ENCODE measurements at places on chromosomes 6 and 20.

DNA sequence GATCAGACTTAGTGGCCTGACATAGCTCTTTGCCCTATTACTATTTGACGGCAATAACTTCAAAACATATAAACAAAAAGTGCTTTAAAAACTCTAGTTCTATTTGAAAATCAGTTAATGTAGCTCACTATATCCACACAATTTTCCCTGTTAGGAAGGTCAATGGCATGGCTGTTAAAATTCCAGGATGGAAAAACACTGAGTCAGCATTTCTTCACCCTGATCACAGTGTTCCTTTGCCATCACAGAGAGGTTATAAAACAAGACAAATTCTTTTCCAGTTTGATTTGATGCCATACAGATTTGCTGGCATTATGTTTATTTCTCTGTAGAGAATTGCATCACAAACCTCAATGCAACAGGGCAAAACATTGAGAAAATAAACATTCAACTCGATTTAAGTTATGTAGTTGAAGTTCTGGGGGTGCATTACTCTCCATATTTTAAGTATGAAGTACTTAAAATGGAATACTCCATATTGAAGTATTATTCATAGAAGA, 253.7 kb upstream of the HSF2 start:
- DNase-seq: no peak
- H3K27me3 ChIP-seq: no peaks in the 10 kb centered on the region
- no peaks in the 10 kb centered on the region for H3K36me3 ChIP-seq
- H3K27ac ChIP-seq: no peak overlapping the region
- H3K4me1 ChIP-seq: no peaks in the 10 kb centered on the region

- peaks cover 5% of the 10 kb centered on the region for H3K4me1 ChIP-seq
- no peaks in the 10 kb centered on the region for H3K36me3 ChIP-seq
- peaks cover 3% of the 10 kb centered on the region for H3K27me3 ChIP-seq
- no peak overlapping the region for H3K27ac ChIP-seq
- no peak for DNase-seq
Measured at GRCh38 chr6:706146-706545, 13.2 kb upstream of the EXOC2 start.

- DNase-seq: no peak
- H3K4me1 ChIP-seq: peaks cover 51% of the 10 kb centered on the region
- no peaks in the 10 kb centered on the region for H3K36me3 ChIP-seq
- H3K27ac ChIP-seq: peak overlapping the region; percentile 86
Measured at GRCh38 chr20:50625986-50626677, 65.2 kb downstream of the RIPOR3 start.

GRCh38 chr6:141963543-141964295, 169.0 kb upstream of the GJE1 start:
- no peaks in the 10 kb centered on the region for H3K27me3 ChIP-seq
- H3K36me3 ChIP-seq: no peaks in the 10 kb centered on the region
- no peak overlapping the region for H3K27ac ChIP-seq
- H3K4me3 ChIP-seq: no peak overlapping the region

GRCh38 chr20:24762371-24762770, 186.7 kb upstream of the CST7 start:
- no peak for DNase-seq
- peaks cover 5% of the 10 kb centered on the region for H3K27me3 ChIP-seq
- no peaks in the 10 kb centered on the region for H3K36me3 ChIP-seq

- no peak overlapping the region for H3K27ac ChIP-seq
- H3K27me3 ChIP-seq: no peaks in the 10 kb centered on the region
- no peak overlapping the region for H3K4me3 ChIP-seq
- no peak for DNase-seq
Measured at GRCh38 chr6:15512126-15512525, 150.7 kb downstream of the DTNBP1 start.

DNA sequence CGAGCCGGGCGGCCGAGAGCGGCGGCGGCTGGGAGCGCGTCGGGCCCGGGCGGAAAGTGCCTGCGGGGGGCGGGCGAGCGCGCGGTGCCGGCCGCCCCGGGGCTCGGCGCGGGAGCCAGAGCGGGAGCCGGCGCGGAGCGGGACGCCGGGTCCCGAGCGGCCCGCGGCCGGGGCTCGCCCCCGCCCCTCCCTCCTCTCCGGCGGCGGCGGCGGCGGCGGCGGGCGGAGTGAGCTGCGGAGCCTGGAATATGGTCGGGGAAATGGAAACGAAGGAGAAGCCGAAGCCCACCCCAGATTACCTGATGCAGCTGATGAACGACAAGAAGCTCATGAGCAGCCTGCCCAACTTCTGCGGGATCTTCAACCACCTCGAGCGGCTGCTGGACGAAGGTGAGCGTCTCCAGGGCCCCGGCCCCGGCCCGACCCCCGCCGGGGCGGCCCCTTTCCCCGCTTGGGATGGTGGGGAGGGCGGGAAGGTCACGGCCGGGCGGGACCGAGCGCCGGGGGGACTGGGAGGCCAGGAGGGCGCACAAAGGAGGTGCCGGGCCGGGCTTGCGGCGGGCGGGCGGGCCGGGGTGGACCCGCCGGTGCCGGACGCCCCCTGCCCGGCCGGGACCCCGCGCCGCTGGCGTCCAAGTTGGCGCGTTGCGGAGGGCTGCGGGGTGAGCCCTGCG, 565 bp downstream of the QKI start:
- no peaks in the 10 kb centered on the region for H3K27me3 ChIP-seq
- H3K4me3 ChIP-seq: peak overlapping the region; percentile 78
- H3K36me3 ChIP-seq: no peaks in the 10 kb centered on the region
- no peak for DNase-seq

DNA sequence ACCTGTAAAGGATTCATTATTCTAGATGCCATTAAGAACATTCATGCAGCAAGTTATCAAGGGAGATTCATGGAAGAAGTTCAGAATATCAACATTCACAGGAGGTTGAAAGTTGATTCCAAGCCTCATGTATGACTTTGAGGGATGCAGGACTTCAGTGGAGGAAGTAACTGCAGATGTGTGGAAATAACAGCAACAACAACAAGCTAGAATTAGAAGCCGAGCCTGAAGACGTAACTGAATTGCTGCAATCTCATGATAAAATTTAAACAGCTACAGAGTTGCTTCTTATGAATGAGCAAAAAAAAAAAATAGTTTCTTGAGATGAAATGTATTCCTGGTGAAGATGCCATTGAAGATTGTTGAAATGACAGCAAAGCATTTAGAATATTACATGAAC, 73.3 kb upstream of the NXT1 start:
- no peaks in the 10 kb centered on the region for H3K4me1 ChIP-seq
- no peaks in the 10 kb centered on the region for H3K27me3 ChIP-seq
- no peaks in the 10 kb centered on the region for H3K36me3 ChIP-seq

GRCh38 chr20:9027626-9028025, 41.3 kb upstream of the PLCB4 start:
- no peak overlapping the region for H3K4me3 ChIP-seq
- no peak overlapping the region for H3K27ac ChIP-seq
- H3K36me3 ChIP-seq: no peaks in the 10 kb centered on the region
- no peak for DNase-seq

- H3K27me3 ChIP-seq: peaks cover 2% of the 10 kb centered on the region
- H3K36me3 ChIP-seq: no peaks in the 10 kb centered on the region
- DNase-seq: no peak
- no peak overlapping the region for H3K27ac ChIP-seq
Measured at GRCh38 chr6:122494665-122495272, 23.2 kb upstream of the SERINC1 start.

DNA sequence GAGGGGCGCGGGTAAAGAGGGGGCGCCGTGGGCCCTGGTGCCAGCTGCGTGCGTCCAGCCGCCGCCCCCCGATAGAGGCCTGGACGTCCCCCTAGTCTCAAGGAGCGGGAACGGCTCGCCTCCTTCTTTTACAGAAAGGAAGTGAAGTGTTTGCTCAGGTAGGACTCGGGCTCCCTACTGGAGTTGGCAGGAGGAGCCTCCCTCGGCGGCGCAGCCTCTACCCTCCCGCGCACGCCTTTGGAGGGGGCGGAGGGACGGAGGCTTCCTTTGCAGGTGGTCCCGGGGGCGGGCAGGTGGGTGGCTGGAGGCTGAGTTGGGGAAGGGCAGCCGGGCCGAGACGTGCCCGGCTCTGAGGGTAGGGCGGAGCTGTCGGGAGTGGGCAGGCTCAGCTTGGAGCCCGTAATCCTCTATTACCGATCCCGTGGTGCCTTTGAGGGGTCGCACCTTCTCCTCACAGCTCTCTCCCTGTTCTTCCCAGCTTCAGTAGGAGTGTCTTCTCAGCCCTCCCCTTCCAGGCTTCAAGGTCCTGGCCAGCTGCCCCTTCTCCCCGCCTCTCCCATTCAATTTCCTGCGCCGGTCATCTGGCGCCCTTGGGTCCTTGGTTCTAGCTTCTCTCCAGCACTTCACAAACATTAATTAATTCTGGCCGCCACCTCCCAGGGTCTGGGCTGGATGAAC, 728 bp downstream of the ITPR3 start:
- H3K27me3 ChIP-seq: no peaks in the 10 kb centered on the region
- no peak for DNase-seq
- H3K4me1 ChIP-seq: peaks cover 32% of the 10 kb centered on the region
- H3K36me3 ChIP-seq: no peaks in the 10 kb centered on the region
- peak overlapping the region; percentile 87 for H3K27ac ChIP-seq

- H3K27ac ChIP-seq: no peak overlapping the region
- no peaks in the 10 kb centered on the region for H3K36me3 ChIP-seq
- no peak for DNase-seq
Measured at GRCh38 chr6:153084393-153084792, 46.7 kb downstream of the RGS17 start.

DNA sequence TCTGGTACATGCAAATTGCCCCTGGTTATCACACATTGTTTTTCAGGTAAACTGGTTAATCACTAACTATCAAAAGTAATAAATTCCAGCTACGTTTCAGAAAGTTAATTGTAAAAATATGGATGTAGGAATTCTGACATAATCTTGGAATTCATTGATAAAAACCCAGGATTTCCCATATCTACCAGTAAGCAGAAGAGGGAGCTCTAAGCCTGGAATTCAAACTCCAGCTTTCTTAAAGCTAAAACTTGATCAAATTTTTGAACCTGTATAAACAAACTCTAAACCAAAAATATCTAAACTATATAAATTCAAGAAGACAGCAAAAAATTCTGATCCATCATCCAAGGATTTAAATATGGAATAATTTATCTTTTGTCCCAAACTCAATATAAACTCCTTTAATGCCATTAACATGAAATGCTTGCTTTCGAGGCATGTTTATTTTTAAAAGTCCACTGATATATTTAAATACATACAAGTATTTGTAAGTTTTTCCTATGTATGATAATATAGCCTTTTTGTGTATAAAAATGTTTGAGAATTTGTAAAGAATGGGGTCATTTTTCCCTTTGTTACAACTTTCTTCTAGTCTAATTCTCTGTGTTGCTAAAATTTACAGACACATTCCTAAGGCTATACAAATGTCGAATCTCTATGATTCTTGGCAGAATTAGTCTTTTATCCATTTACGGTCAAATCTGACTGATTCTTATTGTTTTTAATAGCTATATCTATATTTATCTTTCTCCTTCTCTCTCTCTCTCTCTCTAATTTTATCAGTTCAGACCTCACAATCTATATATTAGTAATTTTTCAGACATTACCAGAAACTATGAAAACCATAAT, 91.4 kb upstream of the RNF217 start:
- H3K4me3 ChIP-seq: no peak overlapping the region
- H3K27ac ChIP-seq: no peak overlapping the region
- DNase-seq: peak; percentile 17
- no peaks in the 10 kb centered on the region for H3K36me3 ChIP-seq
- no peaks in the 10 kb centered on the region for H3K4me1 ChIP-seq
- no peaks in the 10 kb centered on the region for H3K27me3 ChIP-seq

DNA sequence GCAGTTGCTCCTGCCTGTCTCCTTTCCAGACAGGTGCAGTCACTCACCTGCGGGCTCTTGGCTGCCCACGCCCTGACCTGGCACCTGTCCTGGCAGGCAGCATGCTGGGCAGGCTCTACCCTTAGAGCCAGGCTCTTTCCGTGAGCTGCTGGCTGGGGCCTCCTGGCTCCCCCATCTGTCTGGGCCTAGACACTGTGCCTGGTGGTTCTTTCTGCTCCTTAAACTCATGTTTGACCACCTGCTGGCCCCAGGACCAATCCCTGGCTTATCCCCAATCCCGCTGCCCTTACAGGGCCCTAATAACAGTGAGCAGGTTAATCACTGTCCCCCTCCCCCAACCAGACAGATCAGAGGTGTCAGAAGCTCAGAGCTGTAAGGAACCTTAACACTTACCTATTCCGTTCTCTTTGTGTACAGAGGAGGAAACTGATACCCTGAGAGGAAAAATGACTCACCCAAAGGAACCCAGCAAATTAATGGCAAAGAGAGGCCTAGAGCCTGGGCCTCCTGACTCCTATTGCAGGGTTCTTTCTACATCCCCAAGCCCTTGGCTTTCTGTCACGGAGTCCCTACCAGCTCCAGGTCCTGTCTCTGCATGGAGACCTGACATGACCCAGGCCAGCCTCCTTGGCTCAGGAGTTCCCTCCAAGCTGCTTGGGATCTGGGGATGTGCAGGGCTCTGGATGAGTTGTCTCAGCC, 54.7 kb downstream of the RAB44 start:
- H3K4me3 ChIP-seq: no peak overlapping the region
- no peak for DNase-seq
- H3K4me1 ChIP-seq: peaks cover 6% of the 10 kb centered on the region
- no peaks in the 10 kb centered on the region for H3K27me3 ChIP-seq
- no peak overlapping the region for H3K27ac ChIP-seq
- H3K36me3 ChIP-seq: no peaks in the 10 kb centered on the region

DNA sequence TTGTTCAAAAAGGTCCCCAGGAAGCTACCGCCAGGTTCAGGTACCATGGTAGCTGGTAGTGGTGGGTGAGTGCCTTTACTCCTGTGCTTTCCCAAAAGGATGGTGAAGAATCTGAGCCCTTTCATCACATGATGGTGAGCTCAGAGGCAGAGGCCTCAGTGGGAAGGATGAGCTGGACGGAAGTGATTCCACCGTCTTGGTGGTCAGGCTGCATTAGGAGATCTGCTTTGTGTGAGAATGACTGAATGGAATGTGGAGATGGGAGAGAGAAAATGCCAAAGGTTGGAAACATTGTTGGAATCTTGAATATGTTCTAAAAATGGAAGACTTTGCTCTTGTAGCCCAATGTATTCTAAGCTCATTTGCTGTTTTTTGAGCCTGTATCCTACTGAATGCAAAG, 108.1 kb upstream of the SCP2D1 start:
- no peak overlapping the region for H3K4me3 ChIP-seq
- no peaks in the 10 kb centered on the region for H3K4me1 ChIP-seq
- H3K27me3 ChIP-seq: no peaks in the 10 kb centered on the region

DNA sequence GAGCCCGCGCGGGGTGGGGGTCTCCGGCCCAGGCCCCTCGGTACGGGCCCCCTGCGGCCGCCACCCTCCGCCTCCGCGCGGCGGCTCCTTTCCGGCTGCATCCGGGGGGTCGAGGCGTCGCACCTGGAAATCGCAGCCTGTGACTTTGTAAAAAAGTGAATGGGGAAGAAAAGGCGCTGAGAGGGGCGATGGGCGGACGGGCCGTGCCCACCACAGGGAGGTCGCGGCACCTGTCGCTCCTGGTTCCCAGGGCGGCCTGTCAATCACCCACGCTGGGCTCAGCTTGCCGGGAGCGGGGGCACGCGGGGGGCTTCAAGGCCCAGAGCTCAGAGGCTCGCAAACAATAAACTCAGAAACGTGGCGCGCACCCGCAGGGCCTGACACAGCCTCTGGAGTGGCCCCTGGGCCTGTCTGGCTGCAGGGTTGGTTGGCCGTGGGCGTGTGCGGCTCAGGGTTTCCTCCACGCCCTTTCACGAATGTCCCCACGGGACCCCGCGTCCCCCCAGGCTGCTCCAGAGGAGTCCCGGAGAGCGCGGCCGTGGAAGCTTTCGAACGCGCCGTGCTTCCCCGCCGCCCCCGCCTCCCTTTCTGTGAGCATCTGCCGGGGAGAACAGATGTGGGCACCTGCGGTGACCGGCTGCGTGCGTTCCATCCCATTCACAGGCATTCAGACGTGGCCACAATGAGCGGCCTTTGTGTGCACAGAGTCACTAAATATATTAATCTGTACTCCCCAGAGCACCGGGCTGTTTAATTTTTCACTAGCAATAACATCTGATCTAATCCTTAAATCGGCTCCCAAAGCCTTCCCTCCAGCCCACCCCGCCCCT, 6.1 kb upstream of the DLL1 start:
- peaks cover 10% of the 10 kb centered on the region for H3K4me1 ChIP-seq
- H3K27me3 ChIP-seq: peaks cover 41% of the 10 kb centered on the region
- no peaks in the 10 kb centered on the region for H3K36me3 ChIP-seq
- DNase-seq: no peak

Data from Panc1 (cell line).